Activated CD4-positive, alpha-beta T cell treated with anti-CD3 and anti-CD28 coated beads for 36 hours (primary cell): ENCODE measurements at places on chromosomes 5 and 9. TPM values are rescaled to one million over a fixed set of nuclear protein-coding genes. Genes with fewer than 3 reads are reported as not detected.
A peak's percentile ranks its signal among the peaks of the same experiment; 100 is the strongest.

DNA sequence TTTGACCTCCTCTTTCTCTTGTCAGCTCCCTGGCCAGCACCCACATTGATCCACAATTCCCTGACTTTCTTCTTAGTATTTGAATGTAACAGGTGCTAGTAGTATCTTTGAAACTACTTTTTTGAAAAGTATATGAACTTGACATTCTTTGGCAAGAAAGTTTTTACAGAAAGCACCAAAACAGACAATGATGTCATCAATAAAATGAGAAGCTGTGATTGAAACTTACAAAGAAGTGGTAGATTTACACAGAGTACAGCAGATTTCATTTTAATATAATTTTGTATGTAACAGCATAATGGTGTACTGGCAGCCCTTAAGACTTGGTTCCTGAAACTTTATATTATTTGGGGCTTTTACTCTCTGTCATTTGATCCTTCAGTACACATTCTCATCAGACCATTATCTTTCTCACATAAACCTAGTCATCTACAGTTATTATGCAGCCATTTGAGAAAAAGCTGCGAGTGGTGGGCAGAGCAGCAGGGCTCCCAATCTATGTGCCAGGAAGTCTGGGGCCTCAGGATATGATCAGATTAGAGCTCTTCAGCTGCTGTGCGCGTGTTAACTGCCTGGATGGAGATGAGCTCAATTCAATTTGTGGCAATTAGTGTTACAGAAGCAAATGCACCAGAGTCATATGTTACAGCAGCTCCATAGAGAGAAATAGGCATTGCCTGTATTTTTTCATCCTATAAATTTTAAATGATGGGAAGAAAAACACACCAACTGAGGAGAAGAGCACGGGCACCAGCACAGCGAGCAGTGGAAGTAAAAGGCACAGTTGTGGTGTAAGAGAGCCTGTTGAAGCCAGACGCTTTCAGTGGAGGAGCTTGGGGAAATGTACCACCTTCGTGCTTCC is 126.1 kb downstream of the STARD4 start:
- DNase-seq: no peak
- H3K27ac ChIP-seq: peak overlapping the region; percentile 5
- no peaks in the 10 kb centered on the region for H3K27me3 ChIP-seq
- no peak overlapping the region for H3K4me3 ChIP-seq
- peaks cover 27% of the 10 kb centered on the region for H3K4me1 ChIP-seq
- peaks cover 31% of the 10 kb centered on the region for H3K36me3 ChIP-seq

DNA sequence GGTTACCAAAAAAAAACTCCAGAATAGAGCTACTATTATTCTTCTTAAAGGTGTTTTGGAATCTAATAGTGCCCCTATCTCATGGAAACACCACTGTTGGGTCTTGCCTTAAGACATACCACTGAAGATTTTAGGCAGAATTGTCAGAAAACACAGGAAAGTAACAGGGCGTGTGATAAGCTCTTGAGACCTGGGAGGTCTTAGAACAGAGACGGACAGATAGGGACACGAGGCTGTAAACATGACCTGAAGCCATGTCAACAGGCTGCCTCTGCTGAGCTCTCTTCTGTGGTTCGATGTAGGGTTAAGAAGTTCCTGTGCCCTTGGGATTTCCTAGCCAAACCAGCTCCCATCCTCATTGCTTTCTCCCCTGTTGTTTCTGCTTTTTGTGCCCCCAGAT is 69.3 kb downstream of the CTSL start:
- no peak for DNase-seq
- H3K27me3 ChIP-seq: peaks cover 4% of the 10 kb centered on the region
- peaks cover 30% of the 10 kb centered on the region for H3K4me1 ChIP-seq

GRCh38 chr9:127449332-127449966 is 1.8 kb downstream of the RPL12 start:
- H3K36me3 ChIP-seq: peaks cover 68% of the 10 kb centered on the region
- no peak for DNase-seq
- no peaks in the 10 kb centered on the region for H3K27me3 ChIP-seq
- peaks cover 36% of the 10 kb centered on the region for H3K4me1 ChIP-seq
- peak overlapping the region; percentile 98 for H3K4me3 ChIP-seq

DNA sequence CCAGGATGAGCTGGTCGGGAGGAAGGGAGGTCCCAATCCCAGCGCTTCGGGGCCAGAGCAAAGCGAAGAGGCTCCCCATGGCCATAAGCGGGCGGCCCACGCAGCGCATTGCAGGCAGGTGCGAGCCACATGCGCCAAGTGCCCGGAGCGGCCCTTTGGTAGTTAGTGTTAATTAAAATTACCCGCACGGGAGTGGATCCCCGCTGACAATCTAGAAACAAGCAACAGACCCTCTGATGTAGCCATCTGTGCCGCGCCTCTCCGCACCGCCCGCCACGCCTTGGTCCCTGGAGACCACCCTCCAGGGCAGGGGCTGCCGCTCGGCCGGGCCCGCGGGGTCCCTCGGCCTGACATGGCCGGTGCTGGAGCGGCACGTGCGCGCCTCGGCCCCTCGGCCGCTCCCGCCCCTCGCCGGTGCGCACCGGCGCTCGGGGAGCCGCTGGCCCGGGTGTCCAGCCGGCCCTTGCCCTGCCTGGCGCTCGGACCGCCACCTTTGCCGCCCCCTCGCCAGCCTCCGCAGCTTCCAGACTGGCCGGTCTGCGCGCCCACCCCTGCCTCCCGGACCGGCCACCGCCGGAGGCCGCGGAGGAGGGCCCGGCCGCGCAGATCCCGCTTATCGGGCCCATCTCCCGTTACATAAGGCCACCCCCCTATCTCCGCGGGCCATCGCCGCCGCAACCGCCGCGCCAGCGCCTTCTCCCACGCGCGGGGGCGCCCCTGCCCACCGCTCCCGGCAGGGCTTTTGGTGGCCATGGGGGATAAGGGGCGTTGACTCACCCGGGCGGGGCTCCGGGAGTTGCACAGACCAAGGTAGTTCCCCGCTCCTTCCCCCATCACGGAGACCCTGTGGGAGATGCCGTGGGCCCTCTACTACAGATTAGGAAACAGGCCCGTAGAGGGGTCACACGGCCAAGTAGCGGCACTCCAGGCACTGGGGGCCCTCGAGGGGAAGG is 1.9 kb upstream of the IL13 start:
- peak; percentile 59 for DNase-seq
- no peak overlapping the region for H3K27ac ChIP-seq
- H3K27me3 ChIP-seq: peaks cover 34% of the 10 kb centered on the region
- peaks cover 23% of the 10 kb centered on the region for H3K4me1 ChIP-seq

DNA sequence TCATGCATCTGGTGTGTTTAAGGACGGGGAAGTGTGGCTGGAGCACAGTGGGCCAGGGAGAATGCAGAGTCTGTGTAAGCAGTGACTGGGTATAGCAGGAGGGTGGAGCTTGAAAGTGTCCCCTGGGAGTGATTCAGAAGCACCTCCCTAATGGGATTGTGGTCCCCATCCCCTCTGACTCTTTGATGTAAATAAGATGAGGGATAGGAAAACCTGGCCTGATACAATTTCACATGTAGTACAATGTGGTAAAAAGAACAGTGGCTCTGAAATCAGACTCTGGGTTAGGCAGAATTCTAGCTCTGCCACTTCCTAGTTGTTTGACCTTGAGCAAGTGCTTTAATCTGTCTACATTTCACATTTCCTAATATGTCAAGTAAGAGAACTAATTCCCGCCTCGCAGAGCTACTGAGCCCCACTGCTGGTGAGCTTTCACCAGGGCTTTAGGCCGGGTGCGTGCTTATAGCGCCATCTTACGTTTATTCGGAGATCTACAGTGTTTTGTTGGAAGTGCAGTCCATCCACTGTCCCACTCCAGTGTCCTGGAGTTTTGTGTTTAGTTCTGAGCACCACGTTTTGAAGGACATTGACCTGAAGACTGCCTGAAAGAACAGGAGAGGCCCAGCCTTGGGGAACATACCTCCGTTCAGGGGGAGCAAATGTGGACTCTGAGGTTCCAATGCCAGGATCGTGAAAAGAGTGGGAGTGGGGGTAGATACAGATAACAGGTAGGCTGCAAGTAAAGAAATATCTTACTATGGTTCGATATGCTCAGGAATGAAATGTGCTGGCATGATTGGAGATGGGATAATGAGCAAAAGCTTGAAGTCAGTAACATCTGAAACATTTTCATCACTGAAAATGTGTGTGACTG is 51.2 kb upstream of the TESK1 start:
- no peak overlapping the region for H3K4me3 ChIP-seq
- no peaks in the 10 kb centered on the region for H3K36me3 ChIP-seq
- H3K4me1 ChIP-seq: no peaks in the 10 kb centered on the region
- DNase-seq: peak; percentile 69
- no peaks in the 10 kb centered on the region for H3K27me3 ChIP-seq

- peak; percentile 24 for DNase-seq
- peaks cover 4% of the 10 kb centered on the region for H3K27me3 ChIP-seq
- no peak overlapping the region for H3K4me3 ChIP-seq
- no peak overlapping the region for H3K27ac ChIP-seq
- peaks cover 5% of the 10 kb centered on the region for H3K4me1 ChIP-seq
Observed at GRCh38 chr9:37371565-37372464, 50.7 kb upstream of the GRHPR start.

- no peaks in the 10 kb centered on the region for H3K36me3 ChIP-seq
- H3K4me1 ChIP-seq: no peaks in the 10 kb centered on the region
- H3K4me3 ChIP-seq: no peak overlapping the region
Observed at GRCh38 chr9:18362901-18363685, 110.9 kb upstream of the ADAMTSL1 start.

DNA sequence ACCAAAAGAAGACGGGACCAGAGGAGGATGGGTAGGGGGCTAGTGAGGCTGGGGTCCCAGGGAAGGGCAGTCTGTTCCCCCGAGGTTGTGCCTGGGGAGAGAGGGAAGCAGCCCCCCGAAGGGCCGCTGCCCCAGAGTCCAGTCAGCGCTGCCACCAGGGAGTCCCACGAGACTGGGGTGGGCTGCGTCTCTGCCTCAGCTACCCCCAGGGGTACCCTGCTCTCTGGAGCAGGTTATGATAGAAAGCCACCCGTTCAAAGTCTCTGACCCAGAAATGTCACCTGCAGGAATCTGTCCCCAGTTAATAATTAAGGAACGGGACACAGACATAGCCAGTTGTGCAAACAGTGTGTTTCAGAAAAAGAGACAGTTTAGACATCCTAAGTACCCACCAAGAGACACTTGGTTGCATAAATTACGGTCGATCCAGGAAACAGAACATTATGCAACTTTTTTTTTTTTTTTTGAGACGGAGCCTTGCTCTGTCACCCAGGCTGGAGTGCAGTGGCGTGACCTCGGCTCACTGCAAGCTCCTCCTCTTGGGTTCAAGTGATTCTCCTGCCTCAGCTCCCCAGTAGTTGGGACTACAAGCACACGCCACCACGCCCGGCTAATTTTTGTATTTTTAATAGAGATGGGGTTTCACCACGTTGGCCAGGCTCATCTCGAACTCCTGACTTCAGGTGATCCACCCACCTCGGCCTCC is 10.7 kb upstream of the AGPAT2 start:
- peaks cover 15% of the 10 kb centered on the region for H3K27me3 ChIP-seq
- DNase-seq: no peak
- H3K36me3 ChIP-seq: no peaks in the 10 kb centered on the region
- H3K4me3 ChIP-seq: no peak overlapping the region
- no peak overlapping the region for H3K27ac ChIP-seq

DNA sequence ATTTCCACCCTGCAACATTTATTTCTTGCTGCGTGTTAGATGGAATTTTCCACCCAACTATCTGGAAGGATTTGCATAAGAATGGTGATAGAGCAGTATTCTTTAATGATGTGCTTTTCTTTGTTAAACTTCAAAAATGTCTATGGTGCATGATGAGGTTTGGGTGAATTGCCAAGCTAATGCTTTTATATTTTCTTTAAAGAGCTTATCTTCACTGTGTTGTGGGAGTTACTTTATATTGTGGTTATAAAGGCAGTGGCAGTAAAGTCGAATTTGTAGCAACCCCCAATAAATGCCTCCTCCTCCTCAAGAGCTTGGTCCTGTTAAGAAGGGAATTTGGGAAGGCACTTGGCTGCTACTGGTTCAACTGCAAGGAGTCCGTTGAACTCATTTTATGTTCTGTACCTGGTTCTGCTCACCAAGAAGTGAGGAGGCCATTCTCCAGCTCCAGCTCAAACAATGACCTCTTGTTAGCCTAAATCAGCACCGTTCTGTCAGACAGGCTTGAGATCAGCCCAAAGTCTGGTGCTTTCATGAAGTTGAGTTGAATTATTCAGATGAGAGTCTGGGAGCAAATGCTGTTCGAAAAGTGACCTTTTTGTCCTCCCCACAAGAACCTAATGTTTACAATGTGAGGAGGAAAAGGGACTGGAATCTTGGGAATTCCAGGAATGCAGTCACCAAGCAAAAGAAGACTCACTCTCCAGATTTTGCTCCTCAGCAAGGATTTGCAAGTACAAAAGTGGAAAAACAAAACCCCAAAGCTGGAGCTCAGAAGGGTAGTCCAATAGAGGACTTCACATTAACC is 217.0 kb downstream of the TMEM38B start:
- no peak for DNase-seq
- H3K4me3 ChIP-seq: no peak overlapping the region
- no peaks in the 10 kb centered on the region for H3K27me3 ChIP-seq
- no peaks in the 10 kb centered on the region for H3K36me3 ChIP-seq

- H3K27ac ChIP-seq: no peak overlapping the region
- no peaks in the 10 kb centered on the region for H3K36me3 ChIP-seq
- H3K4me3 ChIP-seq: no peak overlapping the region
- no peaks in the 10 kb centered on the region for H3K27me3 ChIP-seq
- DNase-seq: no peak
Observed at GRCh38 chr5:150502847-150503246, 5.1 kb upstream of the NDST1 start.

DNA sequence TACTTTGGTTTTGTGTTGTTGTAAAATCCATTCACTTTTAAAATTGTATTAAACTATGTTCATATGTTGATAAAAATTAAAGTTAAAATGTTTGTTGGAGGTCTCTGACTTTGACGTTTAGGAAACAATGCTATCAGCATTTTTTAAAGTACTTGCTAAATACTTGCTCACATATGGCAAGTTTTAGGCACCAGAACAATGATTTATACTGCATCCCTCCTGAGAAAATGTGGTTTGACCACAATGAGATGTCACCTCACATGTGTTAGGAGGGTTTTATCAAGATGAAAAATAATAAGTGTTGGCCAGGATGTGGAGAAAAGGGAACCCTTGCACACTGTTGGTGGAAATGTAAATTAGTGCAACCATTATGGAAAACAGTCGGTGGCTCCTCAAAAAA is 180.8 kb downstream of the HSD17B3 start:
- no peaks in the 10 kb centered on the region for H3K36me3 ChIP-seq
- DNase-seq: no peak
- no peak overlapping the region for H3K4me3 ChIP-seq
- peaks cover 2% of the 10 kb centered on the region for H3K4me1 ChIP-seq
- no peak overlapping the region for H3K27ac ChIP-seq

GRCh38 chr9:15240927-15241326 is 66.1 kb downstream of the TTC39B start:
- H3K4me3 ChIP-seq: no peak overlapping the region
- H3K27me3 ChIP-seq: no peaks in the 10 kb centered on the region
- H3K4me1 ChIP-seq: peaks cover 36% of the 10 kb centered on the region
- DNase-seq: no peak
- H3K36me3 ChIP-seq: peaks cover 51% of the 10 kb centered on the region
- no peak overlapping the region for H3K27ac ChIP-seq

The KCNIP1 gene
- total RNA-seq: not detected

The CDH9 gene
- total RNA-seq: not detected

The INSYN2B gene
- total RNA-seq: not detected

The GABBR2 gene
- total RNA-seq: not detected

The PCDHA4 gene
- total RNA-seq: not detected

The GPRIN1 gene
- 3.8 TPM for total RNA-seq

The GPR150 gene
- 0.37 TPM for total RNA-seq

The LRRC14B gene
- not detected for total RNA-seq

The SH3PXD2B gene
- 1.3 TPM for total RNA-seq

The DRD1 gene
- not detected for total RNA-seq

The DMRT3 gene
- total RNA-seq: not detected

The HAPLN1 gene
- not detected for total RNA-seq

The NACC2 gene
- 5.2 TPM for total RNA-seq

The ZNF354C gene
- total RNA-seq: 7.2 TPM

The MARCOL gene
- total RNA-seq: not detected

The FST gene
- total RNA-seq: 0.43 TPM
